ENCODE measurements at places on chromosomes 3 and 15.
A peak's percentile ranks its signal among the peaks of the same experiment; 100 is the strongest.

GRCh38 chr15:78168608-78169007, 19.4 kb downstream of the IDH3A start:
- no peak for DNase-seq

DNA sequence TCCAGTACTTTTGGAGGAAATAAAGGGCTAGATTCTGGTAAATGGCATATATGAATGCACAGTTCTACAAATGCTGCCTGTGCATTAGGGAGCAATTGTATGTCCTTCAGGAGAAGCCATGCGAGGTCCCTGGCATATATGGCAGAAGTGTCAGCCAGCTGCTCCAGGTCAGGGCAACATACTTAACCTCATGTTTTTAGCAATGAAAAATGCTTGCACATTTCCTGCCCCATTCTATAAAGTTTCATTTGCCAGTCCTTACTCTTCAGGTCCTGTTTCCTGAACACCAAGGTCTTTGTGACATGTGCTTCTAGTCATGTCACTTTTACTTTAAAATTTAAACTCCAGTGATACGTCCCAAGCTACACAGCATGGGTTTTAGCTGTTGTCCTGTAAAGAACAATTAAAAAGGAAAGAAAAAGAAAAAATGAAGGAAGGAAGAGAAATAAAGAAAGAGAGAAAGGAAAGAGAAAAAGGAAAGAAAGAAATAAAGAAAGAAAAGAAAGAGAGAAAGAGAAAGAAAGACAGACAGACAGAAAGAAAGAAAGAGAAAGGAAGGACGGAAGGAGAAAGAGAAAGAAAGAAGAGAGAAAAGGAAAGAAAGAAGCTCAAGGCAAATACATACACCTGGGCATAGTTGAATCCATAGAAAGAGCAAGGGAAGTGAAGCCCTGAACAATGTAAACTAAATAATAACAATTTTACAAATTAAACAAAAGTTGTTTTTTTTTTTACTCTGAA, 20.1 kb upstream of the PTX3 start:
- DNase-seq, result no peak

DNA sequence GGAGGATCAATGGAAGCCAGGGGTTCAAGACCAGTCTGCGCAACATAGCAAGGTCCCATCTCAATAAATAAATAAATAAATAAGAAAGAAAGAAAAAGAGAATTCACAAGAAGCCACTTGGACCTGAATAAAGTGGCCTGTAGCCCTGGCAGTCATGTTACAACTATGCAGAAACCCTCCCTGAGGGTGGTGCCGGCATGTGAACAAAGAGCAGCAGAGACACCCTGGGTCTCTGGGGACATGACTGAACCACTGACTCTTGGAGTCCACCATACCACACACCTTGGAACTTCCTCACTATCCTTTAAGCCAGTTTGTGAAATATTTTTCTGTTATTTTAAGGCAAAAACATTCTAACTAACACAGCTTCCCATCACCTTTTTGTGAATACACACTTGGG, 93.0 kb downstream of the MEIS2 start:
- DNase-seq, result no peak

DNA sequence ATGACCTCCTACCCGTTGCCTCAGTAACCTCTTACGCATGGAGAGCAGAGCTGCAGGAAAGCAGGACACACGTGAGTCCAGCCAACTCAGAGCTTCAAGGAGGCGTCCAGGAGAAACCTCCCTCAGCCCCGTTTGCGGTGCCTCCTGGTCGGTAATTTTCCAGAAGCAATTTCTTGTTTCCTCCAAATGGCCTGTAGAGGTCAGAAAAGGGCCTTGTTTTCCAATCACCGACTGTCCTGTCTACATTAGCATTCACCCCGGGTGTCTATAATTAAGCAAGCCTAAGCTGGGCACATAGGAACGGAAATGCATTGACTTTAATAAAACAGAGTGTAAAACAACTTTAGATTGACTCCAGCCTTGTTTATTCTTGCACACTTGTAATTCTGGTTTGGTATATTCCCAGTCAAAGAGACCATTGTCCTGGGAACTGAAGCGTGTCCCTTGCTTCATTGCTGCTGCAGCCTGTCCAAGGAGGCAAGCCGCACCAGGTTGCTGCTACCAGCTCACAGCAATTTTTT, 836.2 kb downstream of the AGBL1 start:
- no peak for DNase-seq

GRCh38 chr3:127443581-127444375, 146.8 kb downstream of the TPRA1 start:
- no peak for DNase-seq

DNA sequence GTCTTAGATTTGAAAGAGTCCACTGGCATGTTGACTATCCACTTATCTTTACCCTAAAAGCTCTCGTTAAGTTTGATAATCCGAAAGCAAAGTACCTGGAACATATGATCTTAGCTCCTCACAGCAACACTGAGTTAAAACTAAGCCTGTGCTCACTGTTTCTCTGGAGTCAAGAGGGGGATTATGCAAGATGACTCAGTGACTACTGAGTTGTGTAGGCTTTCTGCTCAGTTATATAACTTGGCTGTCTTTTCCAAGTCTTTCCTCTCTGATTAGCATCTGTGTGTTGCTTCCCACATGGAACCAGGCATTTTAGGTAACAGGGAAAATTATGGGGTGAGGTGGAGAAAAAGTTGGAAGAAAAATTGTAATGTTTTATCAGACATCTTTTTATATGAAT, 31.2 kb upstream of the MYO5C start:
- no peak for DNase-seq

GRCh38 chr3:190092250-190092649, 28.4 kb downstream of the P3H2 start:
- DNase-seq, result no peak

DNA sequence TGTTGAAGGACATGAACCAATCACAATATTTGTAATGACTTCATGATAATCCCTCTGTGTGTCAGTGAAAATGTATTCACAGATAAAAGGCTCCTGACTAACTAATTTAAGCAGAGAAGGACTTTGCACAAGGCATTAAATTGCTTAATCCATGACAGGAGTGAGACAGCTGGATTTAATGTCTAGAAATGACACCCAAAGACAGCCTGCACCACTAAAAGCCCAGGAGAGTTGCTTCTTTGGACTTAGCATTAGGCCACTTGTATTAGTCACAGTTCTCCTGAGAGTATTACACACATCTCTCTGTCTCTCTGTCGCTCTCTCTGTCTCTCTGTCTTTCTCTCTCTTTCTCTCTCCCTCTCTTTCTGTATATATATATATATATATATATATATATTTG, 180.4 kb downstream of the GOLGA8K start:
- DNase-seq, result no peak

DNA sequence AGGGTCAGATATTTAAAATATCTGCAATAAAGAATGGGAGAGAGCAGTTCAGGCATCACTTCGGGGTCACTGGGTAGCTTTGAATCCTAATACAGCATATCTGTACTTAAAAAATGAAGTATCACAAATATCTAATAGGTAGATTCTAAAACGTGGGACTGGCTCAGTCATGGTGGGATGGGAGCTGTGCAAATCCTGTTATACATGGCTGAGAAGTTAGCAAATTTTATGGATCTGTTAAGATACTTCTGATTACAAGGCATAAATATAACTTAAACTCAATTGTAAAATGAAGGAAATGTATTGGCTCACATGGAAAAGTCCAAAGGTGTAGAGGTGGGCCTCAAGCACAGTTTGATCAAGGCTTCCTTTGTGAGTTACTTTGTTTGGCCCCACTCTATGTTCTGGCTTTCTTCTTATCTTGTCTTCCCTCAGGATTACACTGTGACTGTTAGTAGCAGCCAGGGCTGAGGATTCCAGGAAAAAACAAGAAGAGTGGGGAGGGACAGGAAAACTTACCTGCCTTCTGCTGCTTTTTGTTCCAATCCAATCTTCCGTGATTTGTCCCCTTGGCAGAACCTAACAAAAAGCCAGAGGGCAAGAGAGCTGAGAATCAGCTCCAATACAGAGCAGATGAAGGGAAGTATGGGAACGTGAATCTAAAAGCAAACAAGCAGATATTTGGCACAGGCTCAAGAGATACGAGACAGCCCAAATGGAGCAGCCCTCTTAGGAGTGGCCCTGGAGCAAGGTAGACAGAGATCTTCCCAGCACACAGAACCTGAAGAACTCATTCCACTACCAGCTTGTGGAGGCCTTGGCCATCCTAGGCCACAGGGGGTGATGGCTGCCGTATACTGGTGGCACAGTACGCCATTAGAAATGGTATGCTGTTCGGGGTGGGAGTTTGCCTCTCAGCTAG, 10.9 kb downstream of the PAQR9 start:
- DNase-seq, result no peak

- peak; percentile 90 for DNase-seq
These were observed 1.9 kb downstream of the RUBCN start for GRCh38 chr3:197734667-197735318.

GRCh38 chr3:126528800-126529541, 5.0 kb downstream of the CHST13 start:
- no peak for DNase-seq

- DNase-seq, result no peak
These were observed 8.2 kb downstream of the TPM1 start for GRCh38 chr15:63050731-63051155.

DNA sequence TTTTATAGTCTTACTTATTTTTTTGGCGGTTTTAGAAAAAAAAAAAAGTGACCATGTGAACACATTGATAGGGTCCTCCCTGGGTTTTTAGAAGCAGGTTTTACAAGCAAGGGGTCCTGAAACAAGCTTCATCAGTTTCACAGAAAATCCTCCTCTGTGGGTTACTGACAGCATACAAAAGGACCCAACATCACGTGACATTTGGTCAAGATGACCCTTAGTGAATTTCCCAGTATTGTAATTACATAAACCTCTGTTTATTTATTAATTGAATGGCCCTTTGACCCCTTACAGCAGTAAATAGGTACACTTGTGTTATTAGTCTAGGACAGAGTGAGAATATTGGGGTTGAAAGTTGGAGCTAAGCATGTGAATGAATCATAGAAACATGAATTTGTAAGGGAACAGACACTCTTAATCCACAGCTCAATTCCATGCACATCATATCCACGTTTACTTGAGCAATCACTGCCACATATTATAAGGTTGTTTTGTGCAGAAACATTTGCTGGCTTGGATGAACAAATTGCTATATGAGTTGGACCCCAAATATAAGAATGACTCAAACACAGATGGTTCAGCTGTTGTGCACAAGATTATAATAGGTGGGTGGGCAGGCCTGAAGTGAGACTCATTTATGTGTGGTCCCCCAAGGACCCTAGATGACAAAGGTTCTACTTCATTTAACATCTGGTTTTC, 137.5 kb downstream of the ZNF385D start:
- no peak for DNase-seq

- no peak for DNase-seq
These were observed 2.3 kb upstream of the SOX14 start for GRCh38 chr3:137761563-137762503.

DNA sequence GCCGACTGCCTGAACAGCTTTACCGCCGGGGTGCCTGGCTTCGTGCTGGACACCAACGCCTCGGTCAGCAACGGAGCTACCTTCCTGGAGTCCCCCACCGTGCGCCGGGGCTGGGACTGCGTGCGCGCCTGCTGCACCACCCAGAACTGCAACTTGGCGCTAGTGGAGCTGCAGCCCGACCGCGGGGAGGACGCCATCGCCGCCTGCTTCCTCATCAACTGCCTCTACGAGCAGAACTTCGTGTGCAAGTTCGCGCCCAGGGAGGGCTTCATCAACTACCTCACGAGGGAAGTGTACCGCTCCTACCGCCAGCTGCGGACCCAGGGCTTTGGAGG, 815 bp downstream of the SPINT1 start:
- no peak for DNase-seq

GRCh38 chr15:40637221-40637745, 43.2 kb downstream of the KNL1 start:
- no peak for DNase-seq

GRCh38 chr15:42719043-42719442, 17.9 kb downstream of the CDAN1 start:
- DNase-seq, result no peak

- no peak for DNase-seq
These were observed 86.0 kb upstream of the PLCL2 start for GRCh38 chr3:16798738-16799137.

DNA sequence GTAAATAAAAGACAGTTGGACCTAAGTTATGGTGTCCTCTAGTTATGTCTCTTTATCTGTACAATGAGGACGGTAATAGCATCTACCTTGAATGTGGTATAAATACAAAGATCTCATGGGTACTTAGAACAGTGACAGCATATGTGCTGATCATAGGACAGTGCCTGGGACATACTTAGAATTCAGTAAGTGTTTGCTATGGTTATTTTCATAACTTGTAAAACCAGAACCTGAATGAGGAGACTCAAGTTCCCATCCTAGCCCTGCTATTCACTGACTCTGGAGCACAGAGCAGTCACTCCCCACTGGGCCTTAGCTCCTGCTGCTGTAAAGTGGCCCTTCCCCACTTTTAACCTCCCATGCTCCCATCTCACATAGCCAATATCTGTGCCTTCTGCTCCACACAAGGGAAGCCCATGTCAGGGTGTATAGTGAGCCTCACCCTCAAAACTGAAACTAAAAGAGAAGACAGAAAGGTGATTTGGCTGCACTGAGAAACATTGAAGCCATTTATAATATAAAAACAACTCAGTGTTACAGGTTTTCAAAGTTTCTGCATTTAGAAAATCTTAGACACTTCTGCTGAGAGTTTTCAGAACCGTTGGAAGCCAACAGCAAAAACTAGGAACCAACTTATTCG, 225.4 kb upstream of the UBE2E2 start:
- DNase-seq, result no peak

- no peak for DNase-seq
These were observed 205.0 kb downstream of the FEZF2 start for GRCh38 chr3:62168356-62168755.

- peak; percentile 4 for DNase-seq
These were observed 25.8 kb downstream of the CHRM5 start for GRCh38 chr15:33994005-33994615.

GRCh38 chr3:39191111-39191510, 1.3 kb downstream of the XIRP1 start:
- DNase-seq, result no peak

- DNase-seq, result no peak
These were observed 72.8 kb upstream of the ANKRD34C start for GRCh38 chr15:79209690-79210089.

DNA sequence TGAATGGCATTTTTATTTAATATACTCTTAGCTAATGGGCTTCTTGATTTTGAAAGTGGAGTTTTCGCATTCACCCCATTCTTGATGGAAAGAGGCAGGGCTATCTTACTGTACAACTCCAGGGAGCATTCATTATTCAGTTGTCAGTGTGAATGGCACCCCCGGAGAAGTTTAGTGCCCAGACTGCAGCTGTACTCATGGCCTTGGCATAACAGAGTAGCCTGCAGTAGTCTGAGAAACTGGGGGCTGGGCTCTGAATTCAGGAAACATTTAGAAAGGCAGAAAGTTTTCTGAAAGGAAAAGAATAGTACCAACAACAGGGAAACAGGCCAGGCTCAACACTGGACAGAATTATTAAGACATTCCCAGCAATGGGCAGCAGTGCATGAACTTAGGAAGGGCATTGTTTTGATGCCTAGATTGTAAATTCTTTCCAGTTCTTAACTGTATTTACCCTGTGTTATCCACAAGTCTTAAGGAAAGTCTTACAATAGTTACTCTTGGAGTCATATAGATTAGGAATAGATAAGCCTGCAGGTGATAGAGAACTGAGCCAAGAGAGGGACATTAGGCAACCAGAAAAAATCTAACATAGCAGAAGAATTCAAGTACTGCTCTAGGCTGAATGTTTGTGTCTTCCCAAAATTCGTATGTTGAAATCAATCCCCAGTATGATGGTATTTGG, 44.4 kb downstream of the TIPARP start:
- no peak for DNase-seq

GRCh38 chr3:14472471-14473351, 67.4 kb downstream of the GRIP2 start:
- no peak for DNase-seq

- DNase-seq, result no peak
These were observed 96.1 kb upstream of the ICE2 start for GRCh38 chr15:60574801-60575631.

Data from GM12864 (cell line).